ENCODE measurements at places on chromosomes 6 and 20.

GRCh38 chr6:153563001-153563400 is 431.9 kb upstream of the RGS17 start:
- DNase-seq = no peak

DNA sequence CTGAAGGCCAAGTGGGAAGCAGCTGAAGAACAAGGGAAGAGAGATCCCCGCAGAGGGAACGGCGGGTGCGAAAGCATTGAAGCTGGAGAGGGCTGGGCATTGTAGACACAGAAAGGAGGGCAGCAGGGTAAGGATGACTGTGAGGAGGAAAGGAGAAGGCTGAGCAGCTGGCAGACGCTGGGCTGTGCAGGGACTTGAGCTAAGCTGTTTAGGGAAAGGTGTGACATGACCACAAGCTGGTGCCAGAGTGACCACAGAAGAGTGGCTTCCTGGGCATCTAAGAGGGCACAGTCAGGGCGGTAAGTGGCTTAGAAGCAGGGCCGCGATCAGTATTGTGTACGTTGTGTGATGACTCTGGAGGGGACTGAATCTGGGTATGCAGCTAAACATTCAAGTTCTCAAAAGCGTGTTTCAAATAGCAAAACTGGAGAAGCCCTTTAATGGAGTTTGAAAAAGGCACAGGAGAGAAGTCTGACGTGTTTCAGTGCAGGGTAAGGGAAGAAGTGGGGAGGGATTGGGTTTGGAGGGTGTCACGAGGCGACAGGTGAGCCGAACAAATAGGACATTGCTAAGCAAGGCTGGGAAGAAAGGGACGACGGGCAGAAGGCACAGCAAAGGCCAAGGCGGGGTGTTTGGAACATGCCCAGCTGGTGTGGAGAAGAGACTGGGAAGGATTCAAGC is 46.1 kb upstream of the ARFGEF2 start:
- DNase-seq = no peak

DNA sequence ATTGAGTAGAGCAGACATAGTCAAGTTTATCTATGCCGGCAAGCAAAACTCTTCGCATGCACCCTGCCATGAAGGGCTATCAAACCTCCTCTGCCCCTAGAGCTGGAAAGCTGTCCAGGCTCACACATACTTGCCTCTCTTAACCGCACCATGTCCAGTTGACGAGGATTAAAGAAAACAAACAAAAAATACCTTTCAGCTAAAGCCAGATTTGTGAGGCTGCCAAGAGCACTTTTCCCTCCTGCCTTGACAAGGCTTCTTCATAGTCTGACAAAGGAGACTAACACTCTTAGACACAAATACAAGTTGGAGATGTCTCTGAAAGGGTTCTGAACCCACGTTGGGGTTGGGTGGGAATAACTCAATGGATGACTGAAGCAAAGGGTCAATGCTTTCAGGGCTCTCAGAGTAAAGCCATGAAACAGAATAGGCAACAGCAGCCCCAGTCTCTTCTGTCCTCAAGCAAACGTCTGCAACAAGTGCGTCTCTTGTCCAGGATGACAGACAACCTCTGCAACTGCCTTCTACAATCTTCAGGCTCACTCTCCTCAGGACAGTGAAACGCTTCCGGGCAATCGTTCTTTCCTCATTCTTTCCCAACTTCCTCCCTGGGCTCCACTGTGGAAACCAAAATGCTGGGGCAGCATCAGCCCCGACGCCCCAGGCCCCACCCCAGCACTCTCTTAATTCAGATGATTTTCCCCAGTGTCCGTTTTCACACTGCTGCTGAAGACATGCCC is 57.8 kb downstream of the AGPAT4 start:
- DNase-seq = no peak

- no peak for DNase-seq
Observed at GRCh38 chr6:15906420-15907016, 222.4 kb upstream of the MYLIP start.

GRCh38 chr6:127539272-127539671 is 20.1 kb upstream of the MTCL3 start:
- DNase-seq = no peak

DNA sequence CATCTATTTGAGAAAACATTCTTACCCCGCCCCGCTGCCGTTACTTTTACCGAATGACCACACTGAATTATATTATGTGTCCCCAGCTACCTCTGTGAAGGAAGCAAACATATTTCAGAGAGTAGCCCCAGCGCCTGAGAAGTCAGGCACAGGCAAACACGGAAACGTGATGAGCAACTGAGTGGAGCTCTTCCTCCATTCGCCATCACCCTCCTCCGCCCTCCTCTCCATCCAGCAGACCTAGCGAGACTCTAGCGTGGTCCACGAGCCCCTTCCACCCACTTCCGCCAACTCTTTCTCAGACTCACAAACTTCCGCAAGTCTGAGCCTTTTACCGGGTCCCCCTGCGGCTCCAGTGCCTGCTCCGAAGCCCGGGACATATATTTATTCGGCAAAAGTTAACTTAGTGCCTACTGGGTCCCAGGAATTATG is 582 bp downstream of the SNRPB start:
- DNase-seq = peak; percentile 54

DNA sequence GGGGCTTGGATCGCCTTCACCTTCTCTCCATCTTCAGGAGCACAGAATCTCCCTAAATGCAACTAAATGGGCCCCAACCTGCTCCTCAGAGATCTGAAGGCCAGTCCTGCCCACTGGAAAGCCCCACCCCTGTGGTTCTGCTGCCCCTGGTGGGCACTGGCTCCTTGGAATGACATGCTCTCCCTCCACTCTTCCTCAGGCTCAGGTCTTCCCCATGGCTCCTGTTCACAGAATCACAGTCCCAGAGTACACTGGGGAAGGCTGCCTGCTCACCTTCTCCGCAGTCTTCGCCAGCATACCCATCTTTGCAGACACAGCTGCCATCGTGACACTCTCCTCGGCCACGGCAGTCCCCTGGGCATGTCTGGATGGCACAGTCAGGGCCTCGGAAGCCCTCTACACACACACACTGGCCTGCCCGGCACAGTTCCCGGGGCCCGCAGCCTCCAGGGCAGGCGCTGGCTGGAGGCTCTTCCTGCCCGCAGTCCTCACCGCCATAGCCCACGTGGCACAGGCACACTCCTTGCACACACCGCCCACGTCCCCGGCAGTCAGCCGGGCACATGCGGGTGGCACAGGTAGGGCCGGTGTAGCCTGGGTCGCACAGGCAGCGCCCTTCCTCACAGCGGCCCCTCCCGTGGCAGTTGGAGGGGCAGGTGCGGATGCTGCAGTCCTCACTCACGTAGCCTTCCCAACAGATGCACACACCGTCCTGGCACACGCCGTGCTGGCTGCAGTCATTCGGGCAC is 13.6 kb downstream of the TNXB start:
- no peak for DNase-seq

DNA sequence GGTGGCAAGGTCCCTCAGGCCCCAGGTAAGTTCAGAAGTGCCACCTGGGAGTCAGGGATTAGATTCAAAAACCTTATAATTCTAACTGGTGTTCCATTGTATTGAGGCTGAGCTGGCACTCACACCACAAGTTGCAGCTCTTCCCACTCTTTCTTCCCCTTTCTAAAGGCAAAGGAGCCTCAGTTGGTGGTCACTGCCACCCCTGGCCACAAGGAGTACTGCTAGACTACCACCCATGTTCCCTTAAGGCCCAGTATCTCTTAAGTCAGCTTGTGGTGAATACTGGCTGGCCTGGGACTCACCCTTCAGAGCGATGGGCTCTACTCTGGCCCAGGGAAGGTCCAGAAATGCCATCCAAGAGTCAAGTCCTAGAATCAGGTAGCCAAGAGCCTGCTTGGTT is 421.1 kb upstream of the KHDRBS2 start:
- no peak for DNase-seq

- no peak for DNase-seq
Observed at GRCh38 chr20:50565871-50566270, 55.7 kb downstream of the PTPN1 start.

GRCh38 chr20:41081276-41081814 is 52.7 kb downstream of the TOP1 start:
- no peak for DNase-seq

GRCh38 chr20:46740214-46740609 is 30.8 kb downstream of the SLC2A10 start:
- DNase-seq = no peak

- no peak for DNase-seq
Observed at GRCh38 chr6:149909701-149910470, 12.0 kb upstream of the RAET1E start.

- DNase-seq = no peak
Observed at GRCh38 chr6:143937668-143937970, 70.4 kb downstream of the PLAGL1 start.

DNA sequence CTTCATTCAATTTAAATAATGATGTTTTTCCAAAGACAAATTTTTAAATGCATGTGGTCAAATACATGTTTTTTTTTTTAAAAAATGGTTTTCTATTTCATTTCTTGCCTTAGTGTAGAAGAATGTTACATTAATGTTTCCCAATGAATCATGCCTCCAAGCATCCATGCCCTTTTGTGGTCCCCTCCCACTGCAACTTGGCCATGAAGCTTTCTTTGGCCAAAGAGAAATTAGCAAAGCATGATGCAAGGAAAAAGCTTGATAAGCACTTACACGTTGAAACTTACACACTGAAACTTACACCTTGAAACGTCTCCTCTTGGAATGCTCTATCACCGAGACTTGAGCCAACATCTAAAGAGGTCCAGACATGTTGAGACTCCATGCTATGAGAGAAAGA is 93.0 kb upstream of the ELOVL5 start:
- no peak for DNase-seq

DNA sequence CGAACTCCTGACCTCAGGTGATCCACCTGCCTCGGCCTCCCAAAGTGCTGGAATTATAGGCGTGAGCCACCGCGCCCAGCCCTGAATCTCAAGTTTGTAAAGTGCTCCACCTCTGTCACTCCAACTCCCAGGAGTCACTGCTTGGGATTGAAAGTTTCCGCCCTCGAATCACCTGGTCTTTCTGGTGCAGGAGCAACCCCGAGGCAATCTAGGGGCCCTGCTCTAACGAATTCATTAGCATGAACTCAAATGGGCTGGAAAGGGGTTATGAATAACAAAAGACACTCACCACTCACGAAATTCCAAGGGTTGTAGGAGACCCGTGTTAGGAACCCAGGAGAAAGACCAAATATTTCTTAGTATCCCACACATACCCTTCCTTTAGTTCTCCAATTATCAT is 26.1 kb downstream of the RBCK1 start:
- DNase-seq = no peak

GRCh38 chr6:14984519-14984853 is 261.4 kb upstream of the JARID2 start:
- no peak for DNase-seq

- no peak for DNase-seq
Observed at GRCh38 chr6:150456466-150456865, 87.7 kb downstream of the IYD start.

- no peak for DNase-seq
Observed at GRCh38 chr20:272718-273117, 15.2 kb downstream of the DEFB132 start.

- DNase-seq = no peak
Observed at GRCh38 chr6:128305228-128305627, 215.2 kb downstream of the PTPRK start.

- no peak for DNase-seq
Observed at GRCh38 chr6:36071281-36071680, 43.7 kb downstream of the MAPK14 start.

GRCh38 chr6:83071023-83071422 is 3.6 kb downstream of the DOP1A start:
- DNase-seq = no peak

DNA sequence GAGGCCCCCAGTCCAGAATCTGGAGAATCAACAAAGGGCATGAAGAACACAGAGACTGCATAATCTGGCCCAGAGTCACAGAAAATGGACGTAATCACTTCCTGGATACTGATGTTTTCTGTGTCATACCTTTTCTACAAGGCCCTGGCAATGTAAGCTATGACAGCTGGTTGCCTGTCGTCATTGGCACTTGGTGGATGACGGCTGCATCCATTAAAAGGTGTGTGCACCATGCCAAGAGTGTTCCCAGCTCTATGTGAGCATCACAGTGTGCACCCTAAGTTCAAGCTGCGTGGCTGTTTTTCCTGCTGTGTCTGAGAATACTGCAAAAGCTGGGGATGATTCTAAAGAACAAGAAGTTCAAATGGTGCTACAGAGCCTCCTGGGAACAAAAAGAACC is 275.2 kb upstream of the CNR1 start:
- no peak for DNase-seq

GRCh38 chr6:7636151-7636550 is 46.2 kb downstream of the SNRNP48 start:
- no peak for DNase-seq

DNA sequence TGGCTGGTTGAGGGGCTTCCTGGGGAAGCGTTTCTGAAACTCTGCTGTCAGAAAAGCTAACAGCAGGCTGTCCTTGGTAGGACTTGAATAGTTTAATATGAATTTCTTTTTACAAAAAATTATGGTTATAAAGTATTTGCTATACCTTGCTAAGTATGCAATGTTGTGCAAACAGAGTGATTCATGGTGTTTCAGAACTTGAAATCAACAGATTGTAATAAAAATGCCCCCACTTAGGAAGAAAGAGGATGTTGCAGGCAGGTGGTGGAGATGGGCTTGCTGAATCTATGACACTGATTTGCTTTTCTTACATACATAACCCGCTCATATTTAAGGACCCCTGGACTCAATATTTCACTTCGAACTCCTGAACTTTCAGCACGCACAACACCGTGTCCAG is 211.6 kb downstream of the THBS2 start:
- no peak for DNase-seq

DNA sequence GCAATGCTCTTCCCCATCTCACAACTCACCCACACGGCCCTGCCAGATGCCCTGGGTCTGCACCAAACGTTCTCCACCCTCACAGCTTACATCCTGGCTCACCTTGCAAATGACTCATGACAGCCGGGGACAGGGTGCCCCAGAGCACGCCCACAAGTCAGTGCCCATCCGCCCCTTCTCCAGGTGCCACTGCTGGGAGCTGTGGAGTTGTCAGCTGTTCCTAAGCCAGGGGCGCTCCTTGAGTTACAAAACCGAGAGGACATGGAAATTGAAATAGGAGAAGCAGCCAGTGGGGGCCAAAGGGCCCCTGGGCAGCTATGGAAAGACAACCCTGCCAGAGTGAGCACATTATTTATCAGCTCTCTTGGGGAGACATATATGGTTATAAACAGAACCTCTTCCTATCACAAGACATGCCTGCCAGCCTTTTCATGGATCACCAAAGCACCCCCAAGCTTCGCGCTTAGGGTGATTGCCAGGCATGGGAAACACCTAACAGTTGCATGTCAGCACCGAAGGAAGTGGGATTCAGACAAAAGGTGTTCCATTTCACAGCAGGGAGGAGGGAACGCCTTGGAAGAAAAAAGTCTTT is 236.8 kb downstream of the LY86 start:
- DNase-seq = no peak
